ENCODE measurements at places on chromosomes 13 and 19.

DNA sequence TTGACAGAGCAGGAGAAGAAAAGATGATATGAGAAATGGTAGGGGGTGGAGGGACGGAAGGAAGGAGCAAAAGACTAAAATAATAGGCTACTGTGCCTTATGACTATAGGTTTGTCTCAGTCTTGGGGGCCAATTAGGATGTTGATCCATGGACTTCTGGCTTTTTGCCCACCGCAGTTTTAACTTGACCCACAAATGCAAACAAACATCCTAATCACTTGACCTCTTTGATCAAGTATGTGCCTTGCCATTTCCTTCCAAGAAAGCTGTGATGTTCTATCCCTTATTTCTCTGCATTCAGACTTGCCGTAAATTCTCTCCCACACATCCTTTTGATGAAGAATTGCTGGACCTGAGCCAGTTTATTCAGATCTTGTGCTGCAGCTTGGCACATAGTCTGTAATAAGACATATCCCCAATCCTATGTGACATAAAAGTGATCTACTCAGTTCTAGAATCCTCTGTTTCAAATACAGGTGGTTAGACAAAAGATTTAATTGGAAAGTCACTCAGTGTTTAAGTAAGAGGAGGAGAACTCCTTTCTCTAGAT lies 62.8 kb downstream of the TPT1 start:
- no peak for DNase-seq

GRCh38 chr13:78030341-78030896 lies 111.8 kb upstream of the EDNRB start:
- DNase-seq, result no peak

GRCh38 chr19:47595944-47596343 lies 13.0 kb upstream of the BICRA start:
- no peak for DNase-seq

GRCh38 chr13:26025196-26025595 lies 26.6 kb downstream of the SHISA2 start:
- DNase-seq, result no peak

- no peak for DNase-seq
Observed at GRCh38 chr13:44906713-44907112, 82.6 kb downstream of the NUFIP1 start.

GRCh38 chr19:2308114-2308556 lies at the start of gene LINGO3:
LINGO3 (minus strand) TSS chr19:2308154; CDS start chr19:2291776, 16,378 bp downstream.
- DNase-seq, result no peak

- no peak for DNase-seq
Observed at GRCh38 chr13:90171649-90172048, 1175.8 kb upstream of the MIR17HG start.

DNA sequence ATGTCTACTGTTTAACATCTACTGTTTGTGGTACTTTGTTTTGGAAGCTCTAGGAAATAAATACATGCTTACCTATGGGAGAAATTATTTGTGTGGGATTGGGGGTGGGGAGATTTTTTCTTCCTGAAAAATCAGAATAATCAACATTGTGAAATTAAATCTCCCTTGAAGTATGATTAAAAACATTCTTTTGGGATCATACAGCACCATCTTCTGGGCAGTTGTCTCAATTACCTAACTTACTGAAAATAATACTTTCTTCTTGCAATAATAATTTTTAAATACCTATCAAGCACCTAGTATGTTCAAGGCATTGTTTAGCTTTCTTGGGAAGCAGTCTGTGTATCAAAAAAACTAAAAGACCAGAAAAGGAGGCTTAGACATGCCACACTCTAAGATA lies 576.5 kb upstream of the ARGLU1 start:
- DNase-seq, result peak; percentile 5

DNA sequence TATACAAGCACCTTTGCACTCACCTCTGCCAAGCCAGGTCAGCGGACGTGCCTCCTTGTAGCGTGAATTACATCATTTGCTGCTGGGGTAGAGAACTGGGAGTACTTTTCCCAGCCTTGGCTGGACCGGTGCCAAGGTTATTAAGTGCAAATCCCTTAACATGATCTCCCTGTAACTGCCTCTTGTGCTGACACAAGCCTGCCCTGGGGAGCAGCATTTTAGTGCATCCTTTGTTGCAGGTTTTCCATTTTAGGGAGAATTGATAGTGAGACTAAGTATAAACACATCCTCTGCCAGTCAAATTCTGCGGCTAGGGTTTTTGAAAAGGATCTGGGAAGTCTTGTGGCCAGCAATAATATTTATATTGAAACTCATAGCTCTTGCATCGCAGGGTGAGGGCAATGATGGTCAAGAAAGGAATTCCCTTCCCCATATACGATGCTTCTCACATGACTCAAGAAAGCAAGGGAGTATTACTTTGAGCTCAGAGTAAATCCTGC lies 32.7 kb upstream of the DCLK1 start:
- DNase-seq, result no peak

DNA sequence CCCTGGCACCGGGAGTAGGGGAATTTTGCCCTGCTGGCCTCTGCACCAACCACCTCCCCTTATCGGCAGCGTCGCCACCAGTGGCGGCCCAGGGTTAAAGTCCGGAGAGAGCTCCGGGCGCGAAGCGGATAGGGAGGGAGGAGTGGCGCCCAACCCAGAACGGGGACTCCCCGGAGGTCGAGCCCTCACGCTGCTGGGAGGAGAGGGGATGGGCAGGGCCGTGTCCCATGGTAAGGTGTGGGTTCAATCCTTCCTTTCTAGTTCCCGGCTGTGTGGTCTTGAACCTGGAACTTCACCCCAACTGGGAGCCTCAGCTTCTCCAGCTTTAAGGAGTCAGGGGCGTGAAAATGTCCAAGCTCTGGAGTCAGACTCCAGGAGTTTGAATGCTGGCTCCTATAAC lies 23.3 kb upstream of the BCL3 start:
- DNase-seq, result no peak

DNA sequence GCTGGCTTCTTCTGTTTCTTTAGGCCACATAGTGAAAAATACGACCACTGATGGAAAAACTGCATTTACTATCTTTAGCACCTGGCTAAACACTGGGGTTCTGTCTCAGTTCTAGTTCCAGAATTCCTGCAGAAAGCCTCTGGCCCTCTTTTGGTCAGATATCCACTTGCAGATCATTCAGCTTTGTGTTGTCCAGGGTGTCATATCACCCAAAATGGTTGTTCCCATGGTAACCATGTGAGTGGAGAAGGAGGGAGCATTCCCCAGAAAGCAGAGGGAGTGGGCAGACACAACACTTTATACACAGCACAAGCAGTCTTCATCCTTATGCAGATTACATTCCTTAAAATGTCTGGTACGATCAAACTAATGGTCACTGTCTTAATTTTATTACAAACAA lies 73.5 kb downstream of the CAB39L start:
- no peak for DNase-seq

All from hematopoietic multipotent progenitor cell (in vitro differentiated cells).